CD4-positive, alpha-beta T cell (primary cell): ENCODE measurements at places on chromosomes 11 and 22.

GRCh38 chr11:60457576-60457975 is 1.9 kb downstream of the MS4A1 start:
- DNase-seq = no peak

- no peak for DNase-seq
Observed at GRCh38 chr11:131455843-131456704, 85.7 kb downstream of the NTM start.

DNA sequence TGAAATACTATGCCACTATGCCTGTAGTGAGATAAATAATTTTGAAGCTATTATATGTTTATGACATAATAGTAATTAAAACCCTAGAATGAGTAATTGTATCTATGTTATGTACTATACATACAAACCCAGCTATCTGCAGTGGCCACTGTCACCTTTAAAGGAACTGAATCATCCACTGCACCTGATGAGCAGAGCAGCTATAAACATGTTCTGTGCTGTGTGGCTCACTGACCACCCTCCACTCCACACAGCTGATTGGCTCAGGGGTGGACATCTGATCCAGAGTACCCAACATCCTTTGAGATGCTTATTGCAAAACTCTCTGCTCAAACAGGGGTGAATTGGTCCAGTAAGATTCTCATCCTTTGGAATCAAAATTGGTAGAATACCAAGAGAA is 19.2 kb upstream of the RRAS2 start:
- no peak for DNase-seq

- no peak for DNase-seq
Observed at GRCh38 chr11:115710980-115711379, 206.8 kb upstream of the CADM1 start.

- DNase-seq = no peak
Observed at GRCh38 chr11:1915795-1916131, 3.7 kb upstream of the TNNT3 start.

- DNase-seq = no peak
Observed at GRCh38 chr11:115349335-115350017, 154.7 kb downstream of the CADM1 start.

DNA sequence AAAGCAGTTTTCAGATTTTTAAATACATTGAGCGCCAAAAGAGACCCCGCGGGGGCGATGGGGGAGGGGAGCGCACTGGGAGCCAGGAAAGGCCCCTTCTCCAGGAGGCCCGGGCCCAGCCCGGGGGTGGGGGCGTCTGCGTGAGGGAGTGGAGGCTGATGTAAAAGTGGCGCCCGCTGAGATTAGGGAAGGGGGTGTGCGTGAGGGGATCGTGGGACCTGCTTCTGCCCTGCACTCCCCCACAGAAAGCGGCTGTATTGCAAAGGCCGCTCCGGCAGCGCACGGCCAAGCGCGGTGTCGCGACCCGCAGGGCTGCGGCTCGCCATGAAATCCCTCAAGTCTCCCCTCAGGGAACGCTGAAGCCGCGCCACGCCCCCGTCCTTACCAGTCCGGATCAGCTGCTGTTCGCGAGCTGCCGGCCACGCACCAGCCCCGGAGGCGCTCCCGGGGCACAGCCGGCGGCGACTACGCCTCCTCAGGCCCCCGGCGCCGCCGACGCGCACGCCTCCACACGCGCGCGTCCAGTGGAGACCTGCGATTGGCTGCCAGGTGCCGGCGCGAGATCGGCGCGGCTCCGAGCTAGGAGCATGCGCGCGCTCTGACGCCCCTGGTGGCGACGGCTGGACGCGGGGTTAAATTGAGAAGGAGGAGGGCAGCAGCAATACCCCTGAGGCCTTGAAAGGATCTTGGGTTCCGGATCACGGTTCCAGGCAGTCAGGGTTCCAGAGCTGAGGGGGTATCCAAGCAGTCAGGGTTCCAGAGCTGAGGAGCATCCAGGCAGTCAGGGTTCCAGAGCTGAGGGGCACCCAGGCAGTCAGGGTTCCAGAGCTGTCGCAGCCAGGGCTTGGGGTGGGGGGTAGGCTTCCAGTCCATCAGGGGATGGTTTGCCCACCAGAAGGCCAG is at the start of gene ZNF280B:
Gene ZNF280B, minus strand, starts transcription at position 469 of the 903 bp plus-strand sequence. CDS start 19,344 bp downstream, outside the sequence.
- peak; percentile 63 for DNase-seq

DNA sequence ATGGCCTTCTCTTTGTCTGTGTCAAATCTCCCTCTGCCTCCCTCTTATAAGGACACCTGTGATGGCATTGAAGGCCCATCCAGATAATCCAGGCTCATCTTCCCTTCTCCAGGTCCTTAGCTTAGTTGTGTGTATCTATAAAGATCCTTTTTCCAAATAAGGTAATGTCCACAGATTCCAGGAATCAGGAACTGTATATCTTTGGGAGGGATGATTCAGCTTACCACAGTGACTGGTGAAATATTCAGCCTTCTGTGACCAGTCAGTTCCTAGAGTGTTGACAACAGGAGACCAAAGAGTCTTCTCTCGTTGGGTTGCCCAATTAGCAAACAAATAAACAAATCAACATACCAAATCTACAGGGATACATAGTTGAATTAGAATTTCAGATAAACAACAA is 175.8 kb downstream of the MPPED1 start:
- DNase-seq = no peak

DNA sequence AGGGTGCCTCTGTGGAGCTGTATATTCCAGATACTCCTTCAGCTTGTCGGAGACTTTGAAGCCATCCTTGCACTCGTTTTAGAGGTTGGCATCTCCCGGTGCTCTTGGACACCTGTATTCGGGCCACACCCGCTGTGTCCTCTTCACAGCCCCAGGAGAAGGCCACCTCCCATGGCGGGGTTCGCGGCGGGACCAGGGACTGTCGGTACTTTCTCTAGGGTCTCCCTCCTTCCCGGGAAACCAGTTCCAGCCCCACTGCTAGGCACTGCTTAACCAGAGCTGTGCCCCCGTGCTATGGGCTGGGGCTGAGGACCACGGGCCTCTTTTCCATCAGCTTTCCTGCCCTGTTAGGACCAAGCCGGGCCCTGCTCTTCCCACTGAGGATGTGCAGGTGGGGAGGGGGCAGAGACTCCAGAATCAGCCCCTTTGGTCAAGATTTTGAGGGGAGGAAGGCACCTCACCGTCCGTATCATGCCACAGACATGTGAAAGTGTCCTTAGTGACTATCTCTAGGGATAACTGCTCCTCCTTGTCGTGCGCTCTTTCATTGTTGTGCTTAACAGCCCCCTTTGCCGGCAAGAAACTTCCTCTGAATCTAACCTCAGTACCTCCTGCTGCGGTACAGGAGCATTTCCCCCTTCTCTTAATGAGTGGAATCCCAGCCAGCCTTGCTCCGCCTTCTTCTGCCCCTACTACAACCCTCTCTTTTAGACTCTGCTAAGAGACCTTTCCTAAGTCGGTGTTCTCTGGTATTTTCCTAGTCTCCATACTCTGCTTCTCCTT is 1.2 kb upstream of the B3GAT1 start:
- no peak for DNase-seq

GRCh38 chr11:77201991-77202841 is 74.2 kb downstream of the MYO7A start:
- no peak for DNase-seq

DNA sequence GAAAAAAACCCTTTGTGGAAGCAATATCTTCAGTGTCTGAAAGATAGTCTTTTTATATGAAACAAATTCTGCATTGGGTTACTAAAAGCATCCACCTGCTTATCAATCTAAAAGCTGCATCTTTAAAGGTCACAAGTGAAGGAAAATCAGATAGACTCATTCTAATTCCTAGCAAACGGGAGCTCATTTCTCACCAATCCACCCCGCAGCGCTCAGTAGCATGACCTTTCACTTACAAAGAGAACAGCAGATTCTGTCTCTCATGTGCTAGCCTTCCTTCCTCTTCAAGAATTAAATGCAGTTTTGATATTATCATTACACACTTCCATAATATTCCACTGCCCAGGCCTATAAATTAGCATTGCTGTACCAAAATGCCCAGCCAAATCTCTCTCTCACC is 212.9 kb downstream of the CADM1 start:
- DNase-seq = no peak

DNA sequence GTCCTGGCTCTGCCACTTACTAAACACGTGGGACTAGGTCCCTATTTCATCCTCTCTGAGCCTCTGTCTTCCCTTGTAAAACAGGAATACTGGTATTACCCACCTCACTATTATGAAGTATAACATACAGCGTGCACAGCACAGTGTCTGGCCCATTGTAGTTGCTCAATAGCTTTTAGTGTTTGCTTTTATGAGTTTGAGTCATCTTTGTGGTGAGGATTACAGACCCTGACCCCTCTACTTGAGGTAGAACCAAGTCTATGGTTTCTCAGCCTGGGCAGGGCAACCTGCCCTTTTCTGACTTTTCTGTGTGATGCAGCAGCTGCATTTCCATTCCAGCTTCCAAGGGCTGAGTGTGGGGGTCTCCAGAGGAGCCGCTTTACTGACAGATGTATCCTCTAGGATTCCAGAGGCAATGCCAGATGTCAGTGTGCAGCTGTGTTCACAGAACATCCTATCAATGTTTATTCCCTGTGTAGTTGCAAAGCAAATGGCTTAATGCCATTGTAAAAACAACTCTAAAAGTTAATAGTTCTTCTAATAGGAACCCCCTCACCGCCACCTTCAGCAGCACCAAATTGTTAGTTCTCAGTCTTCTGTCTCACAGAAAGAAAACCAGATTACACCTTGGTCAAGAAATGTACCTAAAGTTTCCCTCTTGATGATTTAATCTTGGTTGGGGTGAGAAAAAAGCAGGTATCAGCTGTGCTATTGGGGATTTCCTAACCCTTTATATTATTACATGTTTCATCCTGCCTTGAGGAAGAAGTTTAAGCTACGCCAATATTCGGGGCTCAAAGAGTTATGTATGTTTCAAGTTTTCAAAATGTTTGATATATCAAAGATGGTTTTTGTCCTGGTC is 16.8 kb downstream of the PRR5L start:
- no peak for DNase-seq

DNA sequence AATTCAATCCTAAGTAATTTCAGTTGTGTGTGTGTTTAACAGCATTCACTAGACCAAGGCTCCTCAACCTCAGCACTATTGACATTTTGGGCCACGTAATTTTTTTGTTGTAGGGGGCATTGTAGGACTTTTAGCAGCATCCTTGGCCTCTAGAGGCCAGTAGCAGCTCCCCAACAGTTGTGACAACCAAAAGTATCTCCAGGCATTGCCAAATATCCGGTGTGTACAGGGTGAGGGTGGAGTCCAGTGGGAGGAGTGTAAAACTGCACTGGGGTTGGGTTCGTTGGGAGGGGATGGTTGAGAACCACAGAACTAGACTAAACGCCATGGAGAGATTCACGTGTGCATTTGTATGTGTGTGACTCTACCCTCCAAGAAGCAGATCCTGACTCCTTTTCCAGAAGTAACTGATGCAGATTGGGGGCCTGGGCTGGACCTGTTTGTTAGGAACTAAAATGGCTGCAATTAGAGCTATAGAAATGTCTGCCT is 5.9 kb upstream of the PHF21A start:
- DNase-seq = peak; percentile 87

- no peak for DNase-seq
Observed at GRCh38 chr22:42610186-42610585, 4.5 kb downstream of the POLDIP3 start.

DNA sequence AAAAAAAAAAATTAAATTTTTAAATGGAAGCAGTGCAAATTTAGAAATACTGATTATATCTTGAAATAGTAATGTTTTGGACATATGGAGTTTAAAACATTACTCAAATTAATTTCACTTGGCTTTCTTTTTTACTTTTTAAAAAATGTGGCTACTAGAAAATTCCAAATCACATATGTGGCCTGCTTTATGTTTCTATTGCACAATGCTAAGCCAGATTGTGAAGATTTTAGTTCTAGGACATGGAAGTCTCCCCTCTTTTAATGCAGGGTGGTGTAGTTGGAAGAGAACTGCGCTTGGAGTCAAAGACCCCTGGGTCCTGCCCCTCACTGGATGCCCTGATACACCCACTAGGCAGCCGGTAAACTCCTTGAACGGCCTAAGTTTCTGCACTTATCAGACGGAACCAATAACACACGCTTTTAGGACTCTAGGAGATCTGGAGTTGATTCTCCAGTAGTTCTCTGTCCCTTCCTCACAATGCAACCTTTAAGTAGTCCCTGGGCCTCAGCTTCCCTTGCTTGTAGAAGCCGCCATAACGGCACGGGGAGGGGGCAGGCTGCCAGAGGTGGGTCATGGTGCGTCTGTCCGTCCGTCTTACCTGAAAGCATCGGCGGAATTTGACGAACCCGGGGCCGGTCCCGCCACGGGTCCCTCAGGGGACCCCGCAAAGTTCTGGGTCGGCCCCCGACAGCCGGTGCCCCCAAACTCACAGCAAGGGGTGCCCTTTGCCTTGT is 505 bp downstream of the FAM227A start:
- DNase-seq = no peak

DNA sequence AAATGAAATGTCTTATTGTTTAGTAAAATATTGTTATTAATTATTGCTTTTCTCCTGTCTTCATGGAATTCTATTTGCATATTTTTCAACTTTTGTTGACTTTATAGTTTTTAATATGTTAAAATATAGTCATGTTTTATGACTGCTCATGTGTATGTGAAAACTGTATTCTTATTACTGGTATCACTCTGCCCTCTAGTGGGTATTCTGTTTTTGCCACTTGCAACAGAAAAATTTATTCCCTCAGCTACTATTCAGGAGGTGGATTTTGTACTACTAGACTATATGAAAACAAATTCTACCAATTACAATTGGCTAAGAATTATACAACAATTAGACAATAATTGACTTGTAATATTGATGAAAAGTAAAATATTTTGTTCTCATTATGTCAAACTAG is 45.0 kb downstream of the OR4C6 start:
- no peak for DNase-seq

DNA sequence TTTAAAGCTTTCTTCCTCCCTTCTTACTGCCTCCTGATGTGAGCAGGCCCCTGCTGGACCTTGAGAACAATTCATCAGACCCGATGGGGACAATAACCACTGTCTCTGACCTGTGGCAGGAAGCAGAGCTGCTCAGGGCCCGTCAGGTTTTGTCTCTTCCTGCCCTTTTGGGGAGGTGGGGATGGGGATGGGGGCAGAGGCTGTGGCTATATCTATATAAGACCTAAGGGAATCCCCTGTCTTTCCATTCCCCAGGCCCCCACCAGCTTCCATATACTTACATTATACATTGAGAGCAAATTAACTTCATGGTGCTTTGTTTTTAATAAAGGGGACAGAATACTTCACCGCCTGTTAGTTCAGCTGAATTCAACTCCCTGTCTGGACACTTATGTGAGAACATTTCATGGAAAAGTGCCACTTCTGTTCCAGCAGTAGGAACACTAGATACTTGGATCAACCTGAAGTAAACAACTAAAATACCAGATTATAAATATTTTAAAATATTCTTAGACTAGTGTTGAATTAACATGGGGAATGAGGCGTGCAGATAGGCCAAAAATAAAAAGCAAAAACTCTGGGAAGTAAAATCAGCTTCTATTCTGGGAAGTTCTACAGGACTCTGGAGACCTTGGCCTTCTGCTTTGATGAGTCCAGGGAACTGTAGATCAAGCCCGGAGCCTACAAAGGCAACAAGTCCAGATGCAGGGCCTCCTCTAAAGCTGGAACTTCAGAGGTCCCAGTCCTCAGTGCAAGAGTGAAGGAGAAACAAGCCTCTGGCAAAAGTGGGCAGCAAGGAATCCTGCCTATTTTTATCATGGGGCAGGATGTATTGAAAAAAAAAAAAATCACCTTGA is 11.1 kb downstream of the ZP1 start:
- DNase-seq = no peak
